Activated effector memory CD4-positive, alpha-beta T cell treated with Interleukin-2 at 50 U/mL for 16 hours (primary cell): ENCODE measurements at places on chromosomes 4 and X.

DNA sequence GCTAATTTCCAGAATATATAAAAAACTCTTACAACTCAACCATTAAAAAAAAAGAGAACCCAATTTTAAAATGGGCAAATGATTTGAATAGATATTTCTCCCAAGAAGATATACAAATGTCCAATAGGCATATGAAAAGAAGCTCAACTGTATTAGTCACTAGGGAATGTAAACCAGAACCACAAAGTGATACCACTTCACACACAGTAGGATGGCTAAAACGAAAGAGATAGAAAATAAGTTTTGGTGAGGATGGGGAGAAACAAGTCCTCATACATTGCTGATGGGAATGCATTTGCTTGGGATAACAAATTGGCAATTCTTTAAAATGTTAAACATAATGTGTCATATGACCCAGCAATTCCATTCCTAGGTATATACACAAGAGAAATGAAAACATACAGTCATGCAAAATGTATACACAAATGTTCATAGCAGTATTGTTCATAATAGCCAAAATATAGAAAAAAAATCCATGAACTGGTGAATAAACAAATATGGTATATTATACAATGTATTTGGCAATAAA lies 5.7 kb downstream of the TCEAL3 start:
- no peak for DNase-seq

DNA sequence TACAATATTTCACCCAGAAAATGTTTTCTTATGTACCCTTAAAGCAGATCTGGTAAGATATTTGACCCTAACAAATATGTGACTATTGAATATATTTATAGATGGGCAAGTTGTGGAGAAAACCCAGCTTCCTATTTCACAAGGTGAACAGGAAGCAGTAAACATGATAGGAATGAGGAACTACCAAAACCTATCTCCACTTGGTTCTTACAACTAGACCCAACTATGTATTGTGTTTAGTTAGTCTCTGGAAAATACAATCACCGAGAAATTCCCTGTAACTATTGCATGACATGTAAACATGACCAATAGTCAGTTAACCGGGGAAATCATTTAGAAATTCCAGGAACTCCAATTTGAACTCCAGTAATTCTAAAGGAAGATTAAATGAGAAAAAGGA lies 8.4 kb upstream of the RXFP1 start:
- DNase-seq, result no peak

DNA sequence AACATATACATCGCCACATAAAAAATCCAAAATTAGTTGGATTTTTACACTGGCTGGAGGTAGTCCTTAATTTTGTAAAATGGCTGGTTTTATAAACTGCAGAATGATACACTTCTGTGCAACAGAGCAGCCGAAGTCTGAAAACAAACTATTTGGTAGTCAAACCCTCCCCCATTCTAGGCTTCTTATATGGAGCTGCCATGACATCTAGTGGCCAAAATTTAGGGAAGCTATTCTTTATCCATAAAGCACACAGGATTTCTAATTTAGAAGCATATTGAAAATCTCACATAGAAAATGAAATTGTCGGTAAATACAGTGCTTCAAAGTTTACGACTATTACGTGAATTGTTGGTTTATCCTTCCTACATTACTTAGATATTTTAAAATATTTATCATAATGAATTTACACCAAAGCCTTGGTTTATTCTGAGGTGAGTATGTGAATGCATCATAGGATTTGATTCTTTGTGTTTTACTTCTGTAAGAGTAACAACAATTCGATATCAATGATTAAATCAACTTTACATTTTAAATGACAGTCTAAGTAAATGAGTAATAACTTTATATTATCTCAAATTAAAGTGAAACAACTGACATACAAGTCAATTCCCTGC lies 113.4 kb upstream of the FAM241A start:
- DNase-seq, result no peak

GRCh38 chrX:12865359-12865758 lies 1.5 kb upstream of the TLR7 start:
- no peak for DNase-seq

DNA sequence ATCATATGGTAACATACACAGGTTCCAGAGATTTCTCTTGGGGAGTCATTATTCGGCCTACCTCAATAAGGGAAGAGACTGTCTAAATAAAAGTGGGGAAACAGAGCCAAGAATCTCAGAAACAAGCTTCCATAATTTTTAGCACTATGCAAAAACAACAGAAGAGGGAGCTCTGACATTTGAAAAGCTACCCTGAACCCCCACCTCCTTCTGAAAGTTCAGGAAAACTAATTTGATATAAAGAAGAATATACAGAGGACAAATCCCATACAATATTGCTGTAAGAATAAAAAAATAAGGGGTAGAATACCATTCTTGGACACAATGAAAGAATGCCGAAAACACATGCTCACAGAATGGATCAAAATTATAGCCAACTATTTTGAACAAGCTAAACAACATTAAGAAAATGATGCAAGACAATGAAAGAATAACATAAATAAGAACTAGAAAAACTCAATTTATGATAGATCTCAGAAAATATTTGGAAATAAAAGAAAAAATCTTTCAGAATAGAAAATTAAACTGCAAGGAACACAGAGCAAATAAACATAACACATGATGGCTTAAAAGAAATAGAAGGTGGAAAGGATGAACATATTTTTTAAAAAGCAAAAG lies 14.4 kb upstream of the ZNF41 start:
- DNase-seq, result no peak

DNA sequence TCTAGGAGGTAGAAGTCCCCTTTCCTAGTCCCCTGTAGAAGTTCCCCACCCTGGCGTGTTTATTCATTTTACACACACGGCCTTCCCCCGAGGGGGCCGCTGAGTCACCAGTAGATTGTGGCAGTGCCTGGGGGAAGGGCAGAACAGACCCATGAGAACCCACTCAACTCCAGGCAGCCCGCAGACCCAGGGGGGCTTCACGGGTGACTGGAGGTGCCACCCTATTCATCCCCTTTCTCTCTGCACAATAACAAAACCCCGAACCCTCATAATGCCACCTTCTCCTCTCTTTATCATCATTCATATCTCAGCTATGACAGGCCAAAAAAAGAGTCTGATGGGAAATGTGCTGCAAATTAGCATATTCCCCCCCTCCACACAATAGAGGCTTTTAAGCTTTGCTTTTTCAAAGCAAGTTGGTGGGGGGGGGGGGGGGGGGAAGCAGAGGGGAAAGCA lies 20.4 kb upstream of the GPM6B start:
- DNase-seq, result no peak

DNA sequence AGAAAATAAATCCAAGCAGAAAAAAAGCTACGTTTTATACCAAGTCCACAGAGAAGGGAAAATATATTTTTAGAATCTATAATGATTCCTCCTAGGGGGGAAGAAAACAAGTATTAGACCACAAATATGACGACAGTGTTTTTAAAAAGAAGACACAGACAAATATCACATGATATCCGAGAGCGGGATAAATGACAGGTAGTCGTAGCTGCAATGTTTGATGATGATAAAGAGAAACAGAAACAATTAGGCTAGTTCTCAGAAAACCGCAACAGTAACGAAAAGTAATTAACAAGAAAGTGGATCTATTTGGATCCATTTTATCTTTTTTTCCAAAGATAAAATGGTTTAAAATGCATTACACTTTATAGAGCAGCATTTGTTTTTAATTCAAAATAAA lies 918 bp downstream of the HAUS3 start:
- DNase-seq, result no peak

DNA sequence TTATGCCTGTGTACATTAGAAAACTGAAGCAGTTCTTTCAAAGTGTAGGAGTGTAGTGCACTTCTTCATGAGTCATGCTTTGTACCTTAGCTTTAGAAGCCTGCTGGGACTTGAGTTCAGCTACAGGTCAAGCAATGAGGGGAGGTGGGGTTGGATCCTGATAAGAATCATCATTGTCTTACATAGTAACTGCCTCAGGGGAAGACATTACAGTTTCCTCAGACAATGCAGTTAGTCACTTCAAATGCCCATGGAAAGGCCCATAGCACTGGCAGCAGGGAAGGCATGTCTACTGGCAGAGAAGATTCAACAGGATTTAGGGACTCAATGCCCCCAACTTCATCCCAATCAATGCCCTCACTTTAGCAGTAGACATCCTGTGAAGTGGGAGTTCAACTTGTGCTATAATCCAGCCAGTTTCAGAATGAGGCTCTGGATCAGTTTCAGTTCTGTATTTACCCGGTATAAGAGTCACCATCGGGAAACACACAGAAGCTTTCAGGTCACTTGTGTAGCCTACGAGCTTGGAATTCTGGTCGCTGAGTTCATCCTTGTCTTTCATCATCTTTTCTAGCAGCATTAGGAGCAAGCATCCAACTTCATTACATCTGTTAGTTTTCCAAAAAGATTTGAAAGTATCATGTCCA lies 1216.5 kb downstream of the RAPGEF2 start:
- no peak for DNase-seq

DNA sequence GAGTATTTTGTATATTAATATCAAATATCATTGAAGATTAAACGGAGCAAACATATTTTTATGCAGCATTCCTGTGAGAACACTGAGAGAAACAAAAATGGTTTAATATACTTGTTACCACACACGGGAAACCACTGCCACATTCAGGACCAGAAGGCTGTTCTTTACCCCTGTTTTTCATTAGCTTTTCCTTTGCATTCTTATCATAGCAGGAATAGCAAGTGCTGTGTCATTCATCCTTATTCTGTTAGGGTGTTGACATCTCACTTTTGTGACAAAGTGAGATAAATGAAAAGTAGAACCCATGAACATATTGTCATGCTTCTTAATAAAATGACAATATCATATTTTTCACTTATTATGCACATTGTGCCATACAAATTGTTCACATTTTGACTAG lies 212.4 kb upstream of the NDST4 start:
- no peak for DNase-seq

DNA sequence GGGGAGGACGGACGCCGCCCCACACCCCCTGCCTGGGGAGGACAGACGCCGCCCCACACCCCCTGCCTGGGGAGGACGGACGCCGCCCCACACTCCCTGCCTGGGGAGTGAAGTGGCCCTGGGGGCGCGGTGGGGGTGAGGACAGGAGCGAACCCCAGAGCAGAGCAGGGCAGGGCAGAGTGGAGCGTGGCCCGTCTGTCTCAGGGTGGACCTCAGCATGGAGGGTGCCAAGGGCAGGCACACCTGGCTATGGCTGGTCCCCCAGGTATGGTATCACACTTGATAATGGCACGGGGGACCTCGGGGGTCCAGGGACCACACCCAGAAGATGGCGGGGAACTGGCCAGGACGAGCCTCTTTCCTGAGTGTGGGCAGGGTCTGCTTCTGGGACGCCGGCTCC lies 9.6 kb downstream of the LRPAP1 start:
- no peak for DNase-seq

- DNase-seq, result no peak
Observed at GRCh38 chr4:155734065-155734464, 24.8 kb upstream of the GUCY1B1 start.

DNA sequence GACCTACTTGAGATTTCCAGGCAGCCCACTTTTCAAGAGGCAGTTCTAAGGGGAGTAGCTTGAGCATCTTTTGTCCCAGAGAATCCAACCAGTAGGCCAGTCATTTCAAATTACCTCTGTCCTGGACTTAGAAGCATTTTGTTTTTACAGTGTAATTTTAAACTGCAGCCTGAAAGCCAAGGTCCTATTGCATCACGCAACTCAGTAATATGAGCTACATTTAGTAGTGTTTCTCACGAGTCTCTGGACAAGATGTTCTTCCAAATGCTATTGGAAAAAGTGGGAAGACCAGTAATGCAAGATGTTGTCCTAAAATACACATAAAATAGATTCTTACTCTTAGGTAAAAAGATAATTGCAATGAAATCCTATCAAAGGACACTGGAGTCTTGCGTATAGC lies 182.5 kb upstream of the ARX start:
- DNase-seq, result no peak

DNA sequence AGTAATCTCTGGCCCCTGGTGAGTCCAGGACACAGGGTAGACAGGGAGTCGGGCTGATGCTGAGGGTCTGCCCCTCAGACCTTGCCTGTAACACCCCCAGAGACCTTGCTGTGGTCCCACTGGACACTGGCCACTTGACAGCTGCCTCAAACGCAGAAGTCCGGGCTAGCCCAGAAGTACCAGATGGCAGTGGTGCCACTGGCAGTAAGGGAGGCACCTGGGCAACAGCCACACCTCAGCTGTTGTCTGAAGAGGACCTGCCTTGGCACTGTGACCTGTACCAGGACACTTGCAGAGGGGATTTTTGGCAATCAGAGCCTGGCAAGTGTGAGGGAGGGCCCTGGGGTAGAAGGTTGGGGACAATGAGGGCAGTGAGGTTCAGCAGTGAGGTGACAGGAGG lies 63.3 kb upstream of the UXT start:
- DNase-seq, result no peak

GRCh38 chr4:67725981-67726380 lies 25.0 kb upstream of the UBA6 start:
- DNase-seq, result no peak

- DNase-seq, result no peak
Observed at GRCh38 chr4:41644915-41645295, 103.6 kb downstream of the PHOX2B start.

GRCh38 chrX:1618689-1619088 lies 3.8 kb downstream of the ASMT start:
- no peak for DNase-seq

- DNase-seq, result no peak
Observed at GRCh38 chr4:56874923-56875322, 32.8 kb upstream of the REST start.

GRCh38 chr4:107094332-107094731 lies 58.2 kb upstream of the DKK2 start:
- no peak for DNase-seq

- no peak for DNase-seq
Observed at GRCh38 chr4:14167876-14168510, 540.5 kb upstream of the BOD1L1 start.

DNA sequence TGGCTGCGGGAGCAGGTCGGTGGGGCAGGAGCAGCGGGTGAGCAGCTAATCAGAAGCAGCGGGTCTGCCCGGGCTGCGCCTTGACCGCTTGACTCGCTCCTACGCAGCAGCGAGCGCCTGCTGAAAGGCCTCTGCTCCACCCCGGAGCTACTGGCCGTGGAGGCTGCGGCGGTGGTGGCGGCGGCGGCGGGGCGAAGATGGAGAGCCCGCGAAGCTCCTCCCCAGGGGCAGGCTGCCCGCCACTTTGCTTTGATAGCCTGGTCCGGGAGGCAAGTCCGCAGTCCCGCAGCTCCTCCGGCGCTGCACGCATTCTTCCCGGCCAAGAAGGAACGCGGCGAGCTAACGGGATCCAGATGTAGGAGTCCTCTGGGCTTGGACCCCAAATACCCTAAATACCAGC lies 36.7 kb downstream of the PJA1 start:
- DNase-seq, result no peak

GRCh38 chr4:184168406-184169019 lies 49.2 kb downstream of the ENPP6 start:
- peak; percentile 25 for DNase-seq

GRCh38 chr4:52572936-52573485 lies 86.1 kb downstream of the USP46 start:
- DNase-seq, result no peak

- no peak for DNase-seq
Observed at GRCh38 chr4:168569066-168569930, 72.4 kb downstream of the PALLD start.

GRCh38 chr4:150080337-150080736 lies 2.1 kb downstream of the DCLK2 start:
- DNase-seq, result no peak
